NCI-H187 (cell line): ENCODE measurements at places on chromosomes 4 and X.
A peak's percentile ranks its signal among the peaks of the same experiment; 100 is the strongest.

GRCh38 chrX:144637731-144638130, 609.6 kb upstream of the SPANXN1 start:
- DNase-seq, result no peak

DNA sequence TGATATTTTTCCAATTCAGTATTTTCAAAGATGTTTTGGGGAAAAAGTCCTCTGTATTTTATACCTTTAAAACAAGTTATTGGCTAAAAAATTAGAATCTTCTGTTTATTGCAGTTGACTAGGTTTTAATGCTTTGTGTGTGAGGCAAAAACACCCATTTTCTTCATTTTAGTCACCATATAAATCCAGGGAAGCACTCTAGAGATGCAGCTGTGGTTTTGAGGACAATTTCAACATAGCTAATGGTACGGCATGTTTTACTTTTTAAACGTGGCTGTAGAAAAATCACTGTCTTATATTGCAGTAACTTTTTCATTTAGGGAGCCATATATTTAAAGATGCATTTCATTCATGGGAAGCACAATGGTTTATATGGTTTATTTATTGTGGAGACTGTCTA, 129.1 kb upstream of the PITX2 start:
- DNase-seq, result no peak

GRCh38 chrX:48636776-48637175, 39.5 kb downstream of the WDR13 start:
- no peak for DNase-seq

DNA sequence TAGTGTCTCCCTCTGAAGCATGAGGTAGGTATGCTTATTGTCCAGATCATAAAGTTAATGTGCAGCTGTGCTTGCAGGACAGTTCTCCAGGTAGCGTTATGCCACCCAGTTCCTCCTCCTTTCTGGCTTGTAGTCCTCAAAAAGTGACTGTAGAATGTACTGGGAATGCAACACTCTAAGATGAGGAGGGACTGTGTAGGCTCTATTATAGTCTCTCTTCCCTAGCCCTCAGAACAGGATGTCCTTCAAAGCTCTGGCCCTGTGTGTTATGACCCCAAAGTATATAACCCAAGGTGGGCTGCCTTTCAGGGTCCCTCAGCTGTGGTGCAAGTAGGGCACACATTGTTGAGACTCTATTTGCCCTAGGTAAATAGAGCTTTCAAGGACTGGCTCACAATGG, 20.8 kb upstream of the MANBA start:
- DNase-seq, result no peak

DNA sequence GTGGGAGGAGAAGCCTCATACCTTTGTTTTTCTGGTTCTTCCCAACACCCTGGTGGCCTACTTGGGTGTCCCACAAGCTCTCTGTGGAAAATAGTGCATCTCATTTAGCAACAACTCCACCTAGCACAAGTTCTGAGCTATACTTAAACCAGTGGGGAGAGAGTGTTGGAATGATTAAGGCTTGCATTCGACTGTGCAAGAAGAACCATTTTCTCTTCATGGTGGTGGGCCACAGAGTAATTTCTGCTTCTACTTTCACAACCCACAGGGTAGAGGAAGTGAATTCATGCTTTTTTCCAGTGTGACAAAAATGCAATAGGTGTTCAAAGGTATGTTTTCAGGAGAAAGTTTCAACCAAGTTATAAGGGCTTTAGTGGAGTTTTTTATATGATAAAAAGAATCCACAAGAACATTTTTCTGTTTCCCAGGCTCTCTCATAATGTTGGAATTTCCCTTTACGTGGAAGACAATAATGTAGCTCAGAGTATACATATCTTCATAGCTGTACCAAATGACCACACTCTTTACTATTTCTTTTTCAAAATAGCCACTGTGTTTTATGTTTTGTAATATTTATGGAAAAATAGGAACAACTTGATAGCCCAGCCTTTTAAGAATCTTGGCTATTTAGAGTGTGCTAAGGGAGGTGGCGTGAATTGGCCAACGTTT, 80.3 kb upstream of the HHIP start:
- DNase-seq, result no peak

- peak; percentile 1 for DNase-seq
Observed at GRCh38 chr4:139144911-139145551, 32.0 kb downstream of the ELF2 start.

- DNase-seq, result peak; percentile 32
Observed at GRCh38 chr4:182555997-182556418, 312.8 kb downstream of the TENM3 start.

GRCh38 chr4:150540959-150541360, 41.0 kb upstream of the MAB21L2 start:
- DNase-seq, result no peak

DNA sequence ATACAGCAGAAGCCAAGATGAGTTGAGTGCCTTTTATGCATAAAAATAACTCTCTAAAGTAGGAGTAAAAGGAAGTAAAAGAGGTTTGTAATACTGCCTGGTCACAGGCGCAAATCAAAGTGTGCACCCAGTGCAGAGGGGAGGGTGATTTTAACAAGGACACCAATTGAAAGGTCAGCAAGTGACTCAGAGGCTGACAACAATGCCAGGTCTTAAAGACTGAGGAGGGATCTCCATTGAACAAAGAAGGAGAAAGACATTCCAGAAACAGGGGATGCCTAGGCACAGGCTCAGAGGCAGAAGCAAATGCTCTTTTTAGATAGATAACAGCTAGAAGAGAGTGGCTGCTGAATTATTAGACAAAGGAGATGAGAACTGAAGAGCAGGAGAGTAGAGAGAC, 297.4 kb upstream of the VCX start:
- DNase-seq, result no peak

DNA sequence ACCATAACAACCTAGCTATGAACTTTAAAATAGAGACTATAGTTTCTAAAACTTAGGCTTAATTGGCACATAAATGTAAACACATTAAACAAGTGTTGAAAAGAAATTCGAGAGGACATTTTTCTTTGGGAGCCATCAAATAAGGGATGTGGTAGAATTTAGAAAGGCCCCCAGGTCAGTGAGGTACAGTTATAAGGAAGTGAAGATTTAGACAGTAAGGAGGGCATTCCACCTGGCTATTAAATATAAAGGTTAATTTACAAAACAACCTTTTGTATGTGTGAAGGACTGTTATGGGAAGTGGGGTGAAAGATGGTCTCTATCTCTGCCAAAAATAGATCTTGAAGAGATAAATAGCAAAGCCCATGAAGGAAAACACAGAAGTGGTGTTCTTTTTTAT, 83.9 kb downstream of the AFF1 start:
- no peak for DNase-seq

GRCh38 chr4:94814237-94814636, 56.5 kb downstream of the BMPR1B start:
- DNase-seq, result no peak

- DNase-seq, result no peak
Observed at GRCh38 chrX:14616301-14616700, 87.0 kb downstream of the GLRA2 start.
